ENCODE measurements at places on chromosomes 16 and 17.
A peak's percentile ranks its signal among the peaks of the same experiment; 100 is the strongest.

DNA sequence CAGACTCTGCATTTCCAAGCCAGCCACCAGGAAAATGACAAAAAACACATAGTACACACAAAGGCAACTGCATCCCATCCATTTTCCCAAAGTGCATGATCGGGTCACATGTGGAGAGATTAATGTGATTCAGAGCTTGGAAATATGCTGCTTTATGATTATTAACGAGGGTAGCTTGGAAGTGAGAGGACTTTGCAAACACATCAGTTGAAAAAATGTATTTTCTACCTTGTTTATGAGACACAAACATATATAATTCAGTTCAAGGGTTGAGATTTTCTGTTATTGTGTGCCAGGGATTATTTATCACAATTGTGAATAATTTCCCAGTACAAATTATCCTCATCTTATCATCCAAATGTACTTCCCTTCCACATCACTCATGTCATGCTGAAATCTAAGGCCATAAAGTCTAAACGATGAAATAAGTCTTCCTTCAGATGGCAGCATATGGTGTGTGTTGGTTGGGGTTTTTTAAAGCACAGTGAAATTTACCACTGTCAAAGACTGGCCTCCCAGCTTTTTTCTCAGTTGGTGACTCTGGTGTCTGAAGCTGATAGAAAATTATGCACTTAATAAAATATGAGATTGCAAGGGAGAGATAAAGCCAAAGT is 104.7 kb upstream of the ADAMTS18 start:
- DNase-seq = no peak

- DNase-seq = no peak
Observed at GRCh38 chr16:85222155-85222863, 110.0 kb upstream of the CIBAR2 start.

- no peak for DNase-seq
Observed at GRCh38 chr16:52549011-52549692, 2.2 kb upstream of the TOX3 start.

DNA sequence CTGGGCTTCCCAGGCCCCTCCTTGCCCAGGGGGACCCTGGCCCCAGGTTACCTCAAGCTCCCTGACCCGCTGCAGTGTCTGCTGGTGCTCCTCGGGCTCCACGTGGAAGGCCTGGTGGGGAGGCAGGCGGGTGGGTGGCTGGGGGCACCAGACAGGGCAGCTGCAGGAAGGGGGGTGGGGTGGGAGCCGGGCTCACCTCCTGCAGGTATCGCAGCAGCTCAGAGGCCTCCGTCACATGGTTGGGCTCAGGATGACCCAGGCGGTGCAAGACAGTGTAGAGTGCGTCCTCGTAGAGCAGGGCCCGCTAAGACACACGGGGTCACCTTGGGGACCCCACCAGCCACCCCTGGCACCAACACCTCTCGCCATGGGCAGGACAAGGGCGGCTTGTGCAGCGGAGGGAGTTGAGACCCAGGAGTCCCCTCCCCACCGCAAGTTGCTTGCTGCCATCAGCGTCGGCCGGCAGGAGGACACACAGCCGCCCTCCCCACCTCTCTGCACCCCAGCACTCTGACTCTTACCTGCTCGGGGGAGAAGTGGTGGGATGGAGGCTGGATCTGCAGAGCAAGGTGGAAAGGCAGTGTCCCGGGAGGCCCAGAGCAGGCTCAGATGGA is 1.1 kb downstream of the UNC13D start:
- no peak for DNase-seq

- no peak for DNase-seq
Observed at GRCh38 chr16:63131503-63131902, 1095.3 kb upstream of the CDH8 start.

DNA sequence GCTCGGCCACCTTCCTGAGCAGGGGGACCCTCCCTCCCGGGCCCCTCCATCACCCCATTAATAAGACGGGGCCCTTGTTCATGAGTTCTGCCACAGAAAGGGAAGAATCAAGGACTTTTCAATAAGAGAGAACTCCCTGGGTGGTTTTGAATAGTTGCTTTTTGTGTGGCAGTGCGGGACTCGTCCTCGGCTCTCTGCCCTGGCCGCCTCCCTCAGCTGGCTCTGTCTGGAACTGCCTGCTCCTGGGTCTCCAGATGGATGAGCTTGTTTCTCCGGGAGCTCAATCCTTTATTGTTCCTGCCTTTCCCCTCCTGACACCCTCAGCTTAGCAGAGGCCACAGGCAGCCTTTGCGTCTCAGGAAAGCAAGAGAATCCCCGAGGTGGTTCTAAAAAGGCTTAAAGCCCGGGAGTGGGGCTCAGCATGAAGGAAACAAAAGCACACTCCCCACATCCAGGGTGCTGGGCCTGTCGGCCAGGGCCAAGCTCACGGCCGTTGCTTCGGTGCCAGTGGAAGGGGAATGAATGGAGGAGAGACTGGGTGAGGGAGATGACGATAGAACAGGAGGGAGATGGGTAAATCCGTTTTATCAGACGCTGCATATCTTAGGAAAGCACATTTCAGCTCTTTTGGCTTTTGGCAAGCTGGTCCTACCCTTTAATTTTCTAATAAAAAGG is 60.2 kb downstream of the RAI1 start:
- DNase-seq = peak; percentile 45

GRCh38 chr17:80395402-80396151 is 19.4 kb upstream of the ENDOV start:
- no peak for DNase-seq

DNA sequence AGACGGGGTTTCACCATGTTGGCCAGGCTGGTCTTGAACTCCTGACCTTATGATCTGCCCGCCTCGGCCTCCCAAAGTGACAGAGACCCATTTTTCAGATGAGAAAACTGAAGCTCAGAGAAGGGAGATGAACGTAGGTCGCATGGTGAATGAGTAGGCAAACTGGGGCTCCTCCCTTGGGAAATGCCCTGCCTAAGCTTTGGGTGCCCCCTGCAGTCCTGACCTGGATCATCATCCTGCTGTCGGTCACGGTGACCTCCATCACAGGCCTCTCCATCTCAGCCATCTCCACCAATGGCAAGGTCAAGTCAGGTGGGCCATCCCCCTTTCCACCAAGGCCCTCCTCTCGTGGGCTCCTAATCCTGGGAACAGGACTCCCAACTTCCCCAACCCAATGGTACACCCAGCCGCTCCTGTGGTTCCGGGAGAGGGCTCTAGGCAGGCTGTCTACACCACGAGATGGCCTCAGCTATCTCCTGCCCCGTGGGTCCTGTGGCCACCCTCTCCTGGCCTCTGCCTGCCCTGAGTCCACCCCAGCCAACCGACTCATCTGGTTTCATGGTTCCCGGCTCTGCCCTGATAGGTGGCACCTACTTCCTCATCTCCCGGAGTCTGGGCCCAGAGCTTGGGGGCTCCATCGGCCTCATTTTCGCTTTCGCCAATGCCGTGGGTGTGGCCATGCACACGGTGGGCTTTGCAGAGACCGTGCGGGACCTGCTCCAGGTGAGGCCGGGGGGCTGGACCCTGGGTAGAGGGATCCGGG is 4.7 kb downstream of the SLC12A3 start:
- no peak for DNase-seq

DNA sequence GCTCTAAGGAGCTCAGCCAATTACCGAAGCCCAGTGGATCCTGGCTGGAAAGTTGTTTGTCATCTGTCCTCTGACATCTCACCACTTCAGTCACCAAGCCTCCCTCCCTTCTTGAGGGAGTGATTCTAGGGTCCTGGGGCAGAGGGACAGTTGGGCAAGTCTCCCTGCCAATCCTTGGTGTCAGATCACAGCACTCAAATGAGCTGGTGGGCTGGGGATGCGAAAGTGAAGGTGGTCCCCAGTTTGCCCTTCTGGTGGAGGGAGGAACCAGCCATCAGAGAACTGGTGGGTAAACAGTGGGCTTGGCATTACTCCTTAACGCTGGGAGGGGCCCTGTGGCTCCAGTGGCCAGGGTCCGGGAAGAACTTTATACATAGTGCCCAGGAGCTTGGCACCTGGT is 4.4 kb upstream of the CALB2 start:
- no peak for DNase-seq

- no peak for DNase-seq
Observed at GRCh38 chr17:40547079-40547784, 18.0 kb downstream of the CCR7 start.

Measured in caudate nucleus (tissue), 63 donors.